ENCODE measurements at places on chromosomes 13 and 19. TPM values are rescaled to one million over a fixed set of nuclear protein-coding genes. Genes with fewer than 3 reads are reported as not detected.

DNA sequence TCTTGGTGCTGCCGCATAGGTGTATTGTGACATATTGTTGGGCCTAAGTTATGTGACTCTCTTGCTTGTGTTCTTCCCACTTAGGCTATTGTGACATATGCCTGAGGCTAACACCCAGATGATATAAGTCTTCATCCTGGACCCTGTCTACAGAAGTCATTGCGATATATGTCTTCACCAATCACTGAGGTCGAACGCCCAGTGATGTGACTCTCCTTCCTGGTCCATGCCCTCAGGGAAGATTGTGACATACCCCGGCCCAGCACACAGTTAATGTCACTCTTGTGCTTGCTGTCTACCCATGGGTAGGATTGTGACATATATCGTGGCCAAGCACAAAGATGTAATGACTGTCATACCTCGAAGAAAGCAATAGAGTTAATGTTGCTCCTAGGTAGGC, 16.9 kb upstream of the ZNF730 start:
- H3K4me3 ChIP-seq, result no peak overlapping the region
- H3K4me1 ChIP-seq, result no peaks in the 10 kb centered on the region
- DNase-seq, result no peak

DNA sequence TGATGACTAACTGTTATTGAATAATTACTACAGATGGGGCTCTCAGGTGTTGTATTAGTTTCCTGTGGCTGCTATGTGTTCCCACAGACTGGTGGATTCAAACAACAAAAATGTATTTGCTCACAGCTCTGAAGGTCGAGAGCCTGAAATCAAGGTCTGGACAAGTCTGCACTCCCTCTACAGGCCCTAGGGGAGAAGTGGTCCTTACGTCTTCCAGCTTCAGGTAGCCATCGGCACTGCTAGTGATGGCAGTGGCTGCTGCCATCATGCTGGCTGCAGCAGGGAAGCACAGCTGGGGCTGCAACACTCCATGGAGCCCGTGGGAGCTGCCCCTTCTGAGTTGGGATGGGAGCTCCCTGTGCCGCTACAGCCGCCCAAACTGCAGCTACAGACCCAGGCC, 1.9 kb downstream of the TEX26 start:
- no peaks in the 10 kb centered on the region for H3K36me3 ChIP-seq
- H3K27ac ChIP-seq, result no peak overlapping the region
- no peaks in the 10 kb centered on the region for H3K4me1 ChIP-seq
- H3K4me3 ChIP-seq, result no peak overlapping the region
- DNase-seq, result no peak

- H3K4me3 ChIP-seq, result no peak overlapping the region
- no peaks in the 10 kb centered on the region for H3K27me3 ChIP-seq
- no peaks in the 10 kb centered on the region for H3K36me3 ChIP-seq
- no peaks in the 10 kb centered on the region for H3K4me1 ChIP-seq
- H3K27ac ChIP-seq, result no peak overlapping the region
Measured at GRCh38 chr19:28489126-28489660, 723.8 kb downstream of the UQCRFS1 start.

DNA sequence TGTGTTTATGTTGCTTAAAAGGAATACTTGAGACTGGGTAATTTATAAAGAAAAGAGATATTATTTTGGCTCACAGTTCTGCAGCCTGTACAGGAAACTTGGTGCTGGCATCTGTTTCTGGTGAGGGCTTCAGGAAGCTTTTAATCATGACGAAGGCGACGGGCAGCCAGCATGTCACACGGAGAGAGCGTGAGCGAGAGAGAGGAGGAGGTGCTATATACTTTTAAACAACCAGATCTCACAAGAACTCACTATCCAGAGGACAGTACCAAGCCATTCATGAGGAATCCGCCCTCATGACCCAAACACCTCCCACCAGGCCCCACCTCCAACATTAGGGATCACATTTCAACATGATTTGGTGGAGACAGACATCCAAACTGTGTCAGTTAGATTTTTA, 163.4 kb upstream of the TSC22D1 start:
- no peak overlapping the region for H3K4me3 ChIP-seq
- no peak overlapping the region for H3K27ac ChIP-seq
- DNase-seq, result no peak
- no peaks in the 10 kb centered on the region for H3K36me3 ChIP-seq
- H3K27me3 ChIP-seq, result no peaks in the 10 kb centered on the region

DNA sequence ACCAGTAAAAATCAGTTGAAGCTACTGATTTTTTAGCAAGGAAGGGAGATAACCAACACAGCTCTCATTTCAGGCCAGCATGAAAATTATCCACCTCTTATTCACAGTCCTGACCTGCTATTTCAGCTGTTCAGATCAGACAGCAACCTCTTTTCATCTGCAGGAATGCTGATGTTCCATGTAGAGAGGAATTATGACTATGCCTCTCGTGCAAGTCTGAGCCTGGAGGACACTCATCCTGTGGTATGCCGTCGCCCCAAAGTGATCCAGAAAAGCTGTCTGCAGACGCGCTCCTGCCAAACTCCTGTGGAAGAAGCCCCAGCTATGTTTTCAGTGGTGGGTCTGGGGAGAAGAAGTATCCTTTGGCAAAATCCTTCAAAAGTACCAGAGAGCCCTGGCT, 563.5 kb upstream of the SLITRK1 start:
- no peak overlapping the region for H3K27ac ChIP-seq
- H3K36me3 ChIP-seq, result no peaks in the 10 kb centered on the region
- no peaks in the 10 kb centered on the region for H3K27me3 ChIP-seq
- H3K4me3 ChIP-seq, result no peak overlapping the region
- no peak for DNase-seq
- no peaks in the 10 kb centered on the region for H3K4me1 ChIP-seq

DNA sequence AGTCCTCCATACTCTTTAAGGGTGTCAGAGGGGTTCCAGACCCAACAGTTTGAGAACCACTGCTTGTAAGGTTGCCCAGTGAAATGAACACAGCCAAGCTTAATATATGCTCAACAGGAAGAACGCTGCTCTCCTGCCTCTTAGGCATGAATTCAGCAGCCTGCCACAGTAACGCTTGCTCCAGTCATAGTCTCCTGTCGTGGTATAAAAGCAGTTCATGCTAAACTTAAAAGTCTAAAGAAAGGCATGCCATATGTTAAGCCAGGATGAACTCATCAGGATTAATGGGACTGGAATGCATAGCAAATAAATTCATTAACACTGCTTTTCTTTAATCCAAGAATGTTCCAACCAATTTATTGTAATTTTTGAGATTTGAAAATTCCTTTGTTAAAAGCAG, 38.7 kb downstream of the SLC7A1 start:
- H3K4me3 ChIP-seq, result no peak overlapping the region
- no peaks in the 10 kb centered on the region for H3K27me3 ChIP-seq
- no peaks in the 10 kb centered on the region for H3K4me1 ChIP-seq

DNA sequence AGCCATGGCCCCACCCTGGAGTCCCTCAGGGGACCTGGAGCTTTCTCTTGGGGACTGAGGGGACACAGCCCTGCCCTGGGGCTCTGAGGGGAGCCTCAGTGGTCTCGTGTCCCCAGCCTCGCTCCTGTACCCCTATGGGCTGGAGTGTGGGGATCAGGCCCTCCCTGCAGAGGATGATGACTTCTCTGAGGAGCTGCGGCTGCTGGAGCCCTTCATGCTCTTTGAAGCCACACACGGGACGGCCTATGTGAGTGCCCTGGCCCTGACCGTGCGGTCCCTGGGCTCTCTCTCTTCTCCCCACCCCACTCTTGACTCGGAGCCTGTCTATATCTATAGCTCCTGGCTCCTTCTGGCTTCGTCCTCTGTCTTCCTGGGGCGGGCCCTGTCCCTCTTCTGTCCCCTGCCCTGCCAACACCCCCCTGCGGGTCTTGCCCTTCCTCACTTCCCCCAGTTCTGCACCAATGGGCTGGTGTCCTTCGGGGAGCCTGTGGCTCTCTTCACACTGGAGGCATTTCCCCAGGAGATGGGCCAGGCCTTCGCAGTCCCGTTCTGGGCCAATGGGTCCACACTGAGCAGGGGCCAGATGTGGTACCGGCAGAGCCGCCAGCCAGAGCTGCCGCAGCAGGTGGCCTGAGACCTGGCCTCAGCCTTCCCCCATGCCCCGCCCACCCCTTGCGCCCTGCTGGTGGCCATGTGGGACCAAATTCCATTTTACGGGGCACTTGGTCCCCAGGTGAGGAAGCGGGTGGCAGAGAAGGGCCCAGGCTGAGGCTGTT, 33.1 kb downstream of the HPN start:
- no peak for DNase-seq
- no peaks in the 10 kb centered on the region for H3K4me1 ChIP-seq
- H3K36me3 ChIP-seq, result no peaks in the 10 kb centered on the region
- H3K4me3 ChIP-seq, result no peak overlapping the region

GRCh38 chr19:29380581-29380980, 145.2 kb upstream of the VSTM2B start:
- no peak for DNase-seq
- no peak overlapping the region for H3K27ac ChIP-seq

GRCh38 chr19:56748378-56748777, 76.8 kb upstream of the ZNF835 start:
- no peak for DNase-seq
- H3K36me3 ChIP-seq, result no peaks in the 10 kb centered on the region
- no peaks in the 10 kb centered on the region for H3K27me3 ChIP-seq
- H3K4me3 ChIP-seq, result no peak overlapping the region
- H3K4me1 ChIP-seq, result no peaks in the 10 kb centered on the region

GRCh38 chr19:1752757-1753728, at the start of gene ONECUT3:
ONECUT3 (plus strand) TSS chr19:1753506; CDS start chr19:1753663, 157 bp downstream.
- no peaks in the 10 kb centered on the region for H3K36me3 ChIP-seq
- no peak within 1 kb of the TSS for H3K4me3 ChIP-seq
- no peak within 1 kb of the TSS for H3K27ac ChIP-seq
- H3K27me3 ChIP-seq, result peaks cover 19% of the 10 kb centered on the region

DNA sequence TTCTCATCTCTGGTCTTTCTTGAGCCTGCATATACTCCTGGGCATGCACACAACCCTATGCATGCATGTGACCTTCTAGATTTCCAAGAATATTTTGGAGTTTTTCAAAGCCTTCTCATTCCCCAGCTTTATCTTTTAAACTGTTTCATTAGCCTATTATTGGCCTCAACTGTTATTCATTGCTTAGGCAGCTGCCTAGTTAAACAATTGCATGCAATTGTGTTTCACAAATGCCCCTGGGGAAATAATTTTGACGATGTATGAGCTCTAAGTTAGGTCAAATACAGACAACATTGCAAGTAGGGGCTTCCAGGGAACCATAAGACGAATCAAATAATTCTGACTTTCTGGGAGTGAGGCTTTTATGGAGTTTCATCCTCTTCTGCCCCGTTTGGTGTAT, 2.3 kb upstream of the UPK1A start:
- no peak overlapping the region for H3K27ac ChIP-seq
- DNase-seq, result no peak
- no peaks in the 10 kb centered on the region for H3K4me1 ChIP-seq
- no peak overlapping the region for H3K4me3 ChIP-seq
- H3K27me3 ChIP-seq, result no peaks in the 10 kb centered on the region

DNA sequence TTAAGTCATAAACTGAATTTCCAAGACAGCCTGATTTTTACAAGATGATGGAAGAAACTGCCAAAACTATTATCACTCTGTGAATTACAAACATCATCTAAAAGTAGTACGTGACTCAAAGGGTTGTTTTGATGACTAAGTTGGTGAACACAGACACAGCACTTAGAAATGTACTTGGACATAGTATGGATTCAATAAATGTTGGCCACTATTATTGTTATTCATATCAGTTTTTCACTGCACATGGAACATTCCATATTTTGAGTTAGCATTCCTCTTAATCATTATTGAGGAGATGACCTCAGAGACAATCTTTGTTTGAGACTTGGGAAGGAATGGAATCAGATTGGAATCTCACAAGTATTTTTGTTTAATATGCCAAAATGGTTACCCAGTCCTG, 172.9 kb downstream of the OXGR1 start:
- peaks cover 9% of the 10 kb centered on the region for H3K4me1 ChIP-seq
- H3K4me3 ChIP-seq, result no peak overlapping the region
- no peaks in the 10 kb centered on the region for H3K27me3 ChIP-seq
- H3K27ac ChIP-seq, result peak overlapping the region; percentile 36
- no peak for DNase-seq
- no peaks in the 10 kb centered on the region for H3K36me3 ChIP-seq

DNA sequence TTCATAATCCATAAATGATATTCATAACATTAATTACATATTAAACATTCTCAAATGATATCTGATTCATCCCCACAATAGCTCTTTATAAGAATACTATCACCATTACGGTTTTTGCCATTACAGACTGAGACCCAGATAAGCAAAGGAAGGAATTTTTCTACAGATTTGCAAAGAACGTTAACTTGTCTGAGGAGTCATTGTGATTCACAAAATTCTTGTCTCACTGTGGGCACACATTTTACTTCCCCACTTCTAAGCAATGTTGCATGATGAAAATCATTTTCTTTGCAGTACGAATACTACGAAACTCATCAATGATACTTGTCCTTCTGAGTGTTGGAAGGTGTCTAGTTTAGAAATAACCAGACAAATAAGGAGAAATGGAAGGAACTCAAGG, 70.1 kb downstream of the NALCN start:
- no peak overlapping the region for H3K4me3 ChIP-seq
- H3K27ac ChIP-seq, result no peak overlapping the region
- no peak for DNase-seq
- H3K27me3 ChIP-seq, result no peaks in the 10 kb centered on the region
- H3K36me3 ChIP-seq, result no peaks in the 10 kb centered on the region

GRCh38 chr19:53892981-53893325, 11.0 kb downstream of the PRKCG start:
- peaks cover 6% of the 10 kb centered on the region for H3K27me3 ChIP-seq
- DNase-seq, result no peak
- H3K4me3 ChIP-seq, result no peak overlapping the region
- no peaks in the 10 kb centered on the region for H3K4me1 ChIP-seq

DNA sequence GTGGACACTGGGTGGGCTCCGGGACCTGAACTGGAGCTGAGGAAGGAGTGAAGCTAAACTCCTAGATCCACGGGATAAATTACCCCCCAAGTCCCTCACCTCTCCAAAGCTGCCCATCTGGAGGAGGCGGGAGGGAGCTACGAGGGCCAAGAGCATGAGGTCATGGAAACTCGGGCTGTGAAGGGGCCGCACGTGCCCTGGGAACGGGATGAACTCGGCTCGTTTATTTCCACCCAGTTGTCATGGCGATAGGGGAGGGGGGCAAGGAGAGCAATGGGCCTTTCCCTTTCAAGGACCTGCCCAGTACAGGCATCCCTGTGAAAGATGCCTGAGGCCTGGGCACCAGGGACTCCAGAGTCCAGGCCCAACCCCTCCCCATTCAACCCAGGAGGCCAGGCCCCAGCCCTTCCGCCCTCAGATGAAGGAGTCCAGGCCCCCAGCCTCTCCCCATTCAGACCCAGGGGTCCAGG, 3.8 kb downstream of the PPP1R12C start:
- DNase-seq, result peak; percentile 92
- peaks cover 55% of the 10 kb centered on the region for H3K4me1 ChIP-seq
- H3K27me3 ChIP-seq, result no peaks in the 10 kb centered on the region
- peaks cover 2% of the 10 kb centered on the region for H3K36me3 ChIP-seq
- peak overlapping the region; percentile 75 for H3K4me3 ChIP-seq

- no peaks in the 10 kb centered on the region for H3K36me3 ChIP-seq
- no peaks in the 10 kb centered on the region for H3K27me3 ChIP-seq
- H3K27ac ChIP-seq, result no peak overlapping the region
- peaks cover 7% of the 10 kb centered on the region for H3K4me1 ChIP-seq
- no peak for DNase-seq
- no peak overlapping the region for H3K4me3 ChIP-seq
Measured at GRCh38 chr13:51325837-51326236, 13.7 kb upstream of the SERPINE3 start.

Gene OR7A17
- not detected for total RNA-seq

Gene ABCA7
- total RNA-seq, result 7.0 TPM

Gene CEACAM19
- total RNA-seq, result 3.4 TPM

Gene NCCRP1
- total RNA-seq, result not detected

Gene TEX29
- not detected for total RNA-seq

Gene OR10H1
- not detected for total RNA-seq

Gene RASGRP4
- 16.9 TPM for total RNA-seq

Gene KCNN4
- total RNA-seq, result 3.5 TPM

Gene SMIM17
- not detected for total RNA-seq

Gene SIGLEC5
- total RNA-seq, result not detected

Data from thoracic aorta (tissue), 2 donors.